NCI-H2081 treated with DMSO at 0.1 percent for 48 hours (cell line): ENCODE measurements at places on chromosomes 2 and 18.

DNA sequence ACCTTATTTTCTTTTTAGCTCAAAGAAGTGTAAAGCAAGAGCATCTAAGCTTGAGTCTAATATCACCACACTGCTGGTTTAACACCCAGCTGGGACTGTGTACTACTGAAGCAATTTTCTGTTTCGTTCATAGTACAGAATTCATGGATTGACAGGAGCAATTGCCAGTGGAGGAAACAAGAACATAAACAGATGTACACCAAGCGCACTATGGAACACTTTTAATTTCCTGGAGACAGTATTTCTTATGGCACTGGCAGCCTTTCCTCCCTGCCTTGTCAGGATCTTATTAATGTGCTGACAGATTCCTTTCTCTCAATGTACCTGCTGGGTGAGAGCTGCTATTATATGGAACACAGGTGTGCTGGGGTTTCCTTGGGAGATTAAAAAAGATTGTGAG is 4.2 kb upstream of the LANCL1 start:
- no peak for DNase-seq

DNA sequence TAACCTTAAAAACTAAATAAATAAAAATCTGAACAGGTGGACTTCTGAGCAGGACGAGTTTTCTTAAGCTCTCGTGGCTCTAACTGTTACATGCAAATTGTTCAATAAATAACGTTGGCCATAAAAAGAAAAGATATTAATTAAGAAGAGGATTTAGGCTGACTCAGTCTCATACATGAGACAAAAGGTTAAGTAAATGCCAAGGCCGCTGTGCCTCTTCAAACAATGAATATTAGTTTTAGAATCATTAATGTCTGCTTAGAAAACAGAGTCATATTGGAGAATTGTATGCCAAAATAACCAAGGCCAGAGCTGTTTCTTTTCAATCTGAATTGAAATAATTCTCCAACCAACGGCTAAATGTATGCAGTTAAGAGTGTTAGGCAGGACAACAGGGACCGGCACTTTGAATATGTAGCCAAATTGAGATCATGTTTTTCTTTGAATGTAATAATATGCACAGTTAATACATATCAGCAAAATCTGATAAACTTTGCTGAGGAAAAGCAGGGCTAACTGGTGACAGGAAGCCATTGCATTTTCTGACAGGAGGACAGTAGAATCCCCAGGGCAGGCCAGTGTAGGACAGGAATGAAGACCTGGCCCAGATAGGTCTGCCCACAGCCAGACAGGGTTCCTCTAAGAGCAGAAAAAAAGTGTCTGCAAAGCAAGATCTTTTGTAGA is 1041.4 kb upstream of the FANCL start:
- no peak for DNase-seq

- DNase-seq: no peak
Observed at GRCh38 chr18:32958746-32959145, 185.9 kb upstream of the KLHL14 start.

DNA sequence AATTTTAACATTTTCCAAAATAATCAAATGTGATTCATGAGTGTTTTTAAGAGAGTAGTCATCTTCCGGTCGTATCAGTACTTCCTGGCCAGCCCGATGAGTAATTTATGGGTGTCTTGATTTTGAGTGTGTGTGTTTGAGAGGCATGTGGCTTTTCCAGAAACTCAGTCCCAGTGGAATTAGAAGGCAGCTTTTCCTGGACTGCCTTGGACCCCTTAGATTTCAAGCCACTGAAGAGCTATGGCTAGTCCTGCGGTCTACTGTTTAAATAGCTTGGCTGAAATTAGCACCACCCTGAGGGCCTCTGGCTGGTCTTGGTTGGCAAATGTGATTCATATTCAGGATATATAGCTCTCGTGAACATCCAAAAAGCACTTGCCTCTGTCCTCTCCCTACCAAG is 59.4 kb downstream of the HK2 start:
- no peak for DNase-seq

DNA sequence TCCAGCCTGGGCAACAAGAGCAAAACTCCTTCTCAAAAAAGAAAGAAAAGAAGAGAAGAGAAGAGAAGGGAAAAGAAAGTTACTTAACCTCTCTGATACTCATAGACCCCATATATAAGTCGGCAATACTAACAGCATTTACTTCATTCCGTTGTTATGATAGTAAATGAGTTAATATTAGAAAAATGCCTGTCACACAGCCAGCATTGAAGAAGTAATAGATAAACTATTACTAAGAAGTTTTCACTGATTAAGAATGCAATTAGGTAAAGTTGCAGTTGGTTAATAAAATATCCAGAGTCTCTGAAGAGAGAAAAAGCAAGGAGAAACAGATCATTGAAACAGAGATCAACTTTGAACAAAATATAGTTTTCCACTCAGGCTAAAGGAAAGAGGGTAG is 161.3 kb upstream of the UBE2E3 start:
- no peak for DNase-seq

DNA sequence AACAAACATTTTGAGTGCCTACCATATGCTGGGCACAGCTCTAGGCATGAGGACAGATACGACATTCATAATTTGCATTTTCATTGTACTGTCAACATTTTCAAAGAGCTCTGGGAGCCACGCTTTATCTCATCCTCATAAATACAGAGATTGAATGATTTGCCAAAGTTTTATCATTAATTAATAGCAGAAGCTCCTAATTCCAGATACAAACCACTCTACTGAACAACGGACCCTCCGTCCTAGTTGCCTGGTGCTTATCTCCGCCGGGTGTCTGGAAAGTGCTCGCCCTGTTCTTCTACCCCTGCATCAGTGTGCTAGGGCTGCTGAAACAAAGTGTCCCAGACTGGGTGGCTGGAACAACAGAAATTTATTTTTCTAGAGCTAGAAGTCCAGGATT is 23.8 kb downstream of the SERTAD2 start:
- DNase-seq: no peak

- no peak for DNase-seq
Observed at GRCh38 chr18:3579701-3580100, 129.7 kb downstream of the TGIF1 start.

DNA sequence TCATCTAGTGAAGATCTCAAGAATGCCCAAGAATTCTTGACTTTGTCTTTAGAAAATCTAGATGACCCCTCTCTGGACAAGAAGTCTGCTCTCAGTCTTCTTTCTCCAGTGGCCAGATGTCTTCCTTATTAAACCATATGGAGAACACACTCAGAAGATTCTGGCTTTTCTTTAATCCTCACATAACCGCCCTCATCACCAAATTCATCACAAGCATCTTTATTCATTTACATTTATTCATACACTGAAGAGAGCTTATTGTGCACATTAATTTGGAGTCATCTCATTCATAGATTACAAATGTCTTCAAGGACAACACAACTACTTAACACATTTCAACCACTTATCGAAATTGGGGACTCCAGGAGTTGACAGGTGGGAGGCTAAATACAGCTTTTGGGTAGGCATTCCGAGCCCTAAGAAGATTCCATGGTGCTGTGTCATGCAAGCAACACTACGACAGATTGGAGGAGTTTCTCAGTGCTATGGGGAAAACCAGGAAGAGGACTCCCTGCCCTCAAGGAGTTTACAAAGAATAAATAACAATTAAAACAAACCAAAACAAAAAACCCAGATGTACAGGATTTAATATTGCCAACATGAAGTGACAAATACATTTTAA is 64.8 kb upstream of the LCLAT1 start:
- no peak for DNase-seq

- no peak for DNase-seq
Observed at GRCh38 chr18:10898417-10898974, 250.9 kb downstream of the PIEZO2 start.

GRCh38 chr2:132448771-132449170 is 32.2 kb downstream of the GPR39 start:
- no peak for DNase-seq

GRCh38 chr2:196080526-196080925 is 11.9 kb upstream of the DNAH7 start:
- DNase-seq: no peak
